OCI-LY7 (cell line): ENCODE measurements at places on chromosomes 3 and 15.
A peak's percentile ranks its signal among the peaks of the same experiment; 100 is the strongest.

DNA sequence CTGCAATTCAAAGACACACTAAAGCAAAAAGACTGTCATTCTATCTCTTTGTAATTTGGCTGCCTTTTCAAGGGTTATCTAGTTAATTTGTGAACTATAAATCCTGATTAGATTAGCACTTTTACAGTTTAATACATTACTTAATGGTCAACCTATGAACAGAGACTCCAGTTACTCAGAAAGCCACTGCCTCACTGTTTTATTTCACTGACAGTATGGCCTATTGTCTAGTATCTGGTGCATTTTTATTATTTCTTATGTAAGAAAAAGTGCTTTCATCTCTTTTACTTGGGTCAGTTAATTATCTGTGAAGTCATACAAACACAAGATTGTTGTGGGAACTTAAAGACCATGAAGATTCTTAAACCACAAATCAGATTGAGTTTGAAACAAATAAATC is 133.8 kb downstream of the ZBBX start:
- DNase-seq, result no peak

DNA sequence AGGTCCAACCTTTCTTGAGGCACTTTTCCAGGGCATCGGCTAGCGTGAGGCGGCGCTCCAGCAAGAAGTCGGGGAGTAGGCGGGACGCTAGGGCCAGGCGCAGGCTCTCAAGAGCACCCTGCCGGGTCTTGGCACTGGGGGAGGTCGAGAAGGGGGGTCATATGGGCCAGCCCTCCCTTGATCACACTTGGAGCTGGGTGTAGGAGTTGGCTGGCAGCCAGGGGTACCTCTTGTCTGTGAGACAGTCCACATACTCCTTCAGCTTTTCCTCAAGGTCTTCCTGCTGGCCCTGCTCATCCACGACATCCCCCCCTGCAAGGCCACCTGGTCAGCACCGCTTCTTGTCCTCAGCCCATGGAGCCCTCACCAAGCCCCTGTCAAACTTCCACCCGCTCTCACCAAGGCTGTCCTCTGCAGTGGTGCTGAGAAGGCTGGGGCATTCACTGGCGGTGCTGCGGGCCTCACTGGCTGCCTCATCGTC is 2.0 kb downstream of the IFRD2 start:
- DNase-seq, result no peak

DNA sequence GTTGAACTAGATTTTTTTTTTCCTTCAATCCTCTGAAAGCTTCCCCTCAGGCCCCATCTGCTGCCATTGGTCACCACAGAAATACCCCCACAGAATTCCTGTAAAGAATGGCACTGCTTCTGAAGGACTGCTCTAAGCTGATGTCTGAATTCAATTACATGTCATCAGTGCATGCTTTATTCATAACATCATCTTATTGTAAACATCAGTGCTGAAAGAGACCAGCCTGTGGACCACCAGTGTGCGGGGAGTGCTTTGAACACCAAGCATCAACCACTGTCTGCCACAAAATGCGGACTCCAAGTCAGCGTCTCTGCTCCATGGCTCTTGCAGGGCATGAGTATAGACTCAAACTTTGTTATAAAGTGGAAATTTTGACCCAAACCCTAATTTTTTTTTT is 11.6 kb downstream of the PHLDB2 start:
- no peak for DNase-seq

DNA sequence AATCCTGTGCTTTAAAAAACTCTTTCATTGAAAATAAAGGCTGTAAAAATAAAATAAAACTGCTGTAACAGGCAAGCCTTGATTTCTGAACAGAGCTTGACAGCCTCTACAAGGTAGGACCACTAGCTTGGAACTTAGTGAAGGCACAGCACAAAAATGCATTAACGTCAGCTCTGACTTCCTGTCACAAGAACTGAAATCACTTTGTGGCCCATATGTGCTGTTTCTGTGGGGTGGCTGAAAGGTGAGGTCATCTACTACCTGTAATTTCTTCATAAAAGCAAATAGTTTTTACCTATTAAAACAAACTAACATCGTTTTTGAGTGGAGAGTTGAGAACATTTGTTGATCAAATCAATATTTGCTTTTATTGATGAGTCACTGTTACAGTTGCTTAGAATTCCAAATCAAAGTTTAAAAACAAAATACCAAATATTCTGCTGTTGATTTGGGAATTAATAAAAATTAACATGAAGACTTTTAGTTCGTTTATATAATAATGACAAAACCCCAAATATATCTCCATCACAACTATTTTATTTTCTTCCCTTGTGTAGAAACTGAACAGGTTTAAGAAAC is 1034.1 kb downstream of the MCTP2 start:
- DNase-seq, result no peak

GRCh38 chr3:42556089-42556632 is 25.6 kb downstream of the SEC22C start:
- peak; percentile 20 for DNase-seq

DNA sequence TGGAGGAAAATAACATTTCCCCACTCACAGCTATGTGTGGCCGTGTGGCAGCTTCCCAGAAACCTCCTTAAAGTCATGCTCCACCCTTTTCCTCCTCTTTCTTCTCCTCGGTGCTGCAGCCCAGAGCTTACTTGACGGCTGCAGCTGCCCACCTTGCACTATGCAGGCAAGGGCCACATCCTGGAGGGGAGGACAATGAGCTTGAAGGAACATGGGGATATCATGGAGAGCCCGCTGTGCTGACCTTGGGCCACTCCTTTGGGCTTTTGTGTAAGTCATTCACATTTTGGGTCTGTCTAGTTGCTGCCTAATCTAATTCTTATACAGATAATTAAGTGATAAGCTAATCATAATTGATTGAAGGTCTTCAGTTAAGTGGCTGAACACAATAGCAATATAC is 28.0 kb downstream of the PRR20G start:
- no peak for DNase-seq

- DNase-seq, result no peak
Measured at GRCh38 chr3:15693355-15693754, 91.8 kb downstream of the BTD start.

DNA sequence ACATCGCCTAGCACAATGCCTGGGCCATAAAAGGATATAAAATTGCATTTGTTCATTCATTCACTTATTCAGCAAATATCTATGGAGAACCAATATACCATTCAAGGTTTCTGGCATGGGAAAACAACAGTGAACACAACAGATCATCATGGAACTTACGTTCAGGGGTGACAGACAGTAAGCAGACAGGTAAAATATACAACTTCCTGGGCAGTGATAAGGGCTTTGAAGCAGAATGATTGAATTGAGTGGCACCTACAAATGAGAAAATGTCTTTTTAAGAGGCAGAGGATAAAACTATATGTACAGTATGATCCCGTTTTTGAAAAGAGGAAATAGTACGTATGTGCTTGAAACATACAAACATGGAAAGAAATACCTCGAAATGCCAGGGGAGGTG is 39.2 kb downstream of the CMTM7 start:
- DNase-seq, result no peak

- no peak for DNase-seq
Measured at GRCh38 chr15:66729331-66729951, 27.4 kb downstream of the SMAD6 start.

DNA sequence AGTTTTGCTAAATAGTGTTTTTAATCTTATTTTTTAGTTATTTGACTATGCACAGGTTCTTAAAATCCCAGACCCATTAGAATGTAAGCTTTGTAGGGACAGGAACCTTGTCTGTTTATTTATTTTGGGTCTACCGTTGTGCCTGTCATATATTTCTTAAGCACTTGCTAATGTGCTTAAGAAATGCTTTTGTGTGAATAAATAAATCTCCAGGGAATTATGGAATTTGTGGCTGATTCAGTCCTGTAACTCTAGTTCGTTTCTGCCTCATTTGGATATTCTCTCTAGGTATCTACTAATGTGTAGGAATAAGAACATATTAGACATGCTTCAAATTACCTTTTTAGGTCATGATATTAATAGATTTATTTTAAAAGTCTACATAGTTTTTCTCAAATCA is 161.6 kb downstream of the LPP start:
- DNase-seq, result no peak
